ENCODE measurements at places on chromosomes 5 and 9.

- no peak for DNase-seq
These were observed 26.6 kb upstream of the POMT1 start for GRCh38 chr9:131475956-131476776.

DNA sequence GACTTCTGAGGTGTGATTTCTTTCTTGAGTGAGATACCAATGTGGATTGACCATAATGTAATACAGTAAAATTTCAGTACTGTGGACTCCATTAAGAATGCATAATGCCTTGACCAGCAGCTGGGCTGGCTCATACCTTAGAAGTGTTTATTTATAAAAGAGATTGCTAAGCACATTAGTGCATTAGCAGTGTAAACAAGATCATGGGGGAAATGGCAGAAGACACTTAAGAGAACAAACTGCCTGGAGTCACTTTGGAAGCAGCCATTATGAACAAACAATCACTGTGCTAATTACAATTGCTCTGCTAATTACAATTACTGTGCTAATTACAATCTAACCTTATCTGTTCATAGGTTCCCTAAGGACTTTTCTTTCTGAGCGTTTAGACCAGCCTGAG is 104.2 kb downstream of the TRIM32 start:
- no peak for DNase-seq

DNA sequence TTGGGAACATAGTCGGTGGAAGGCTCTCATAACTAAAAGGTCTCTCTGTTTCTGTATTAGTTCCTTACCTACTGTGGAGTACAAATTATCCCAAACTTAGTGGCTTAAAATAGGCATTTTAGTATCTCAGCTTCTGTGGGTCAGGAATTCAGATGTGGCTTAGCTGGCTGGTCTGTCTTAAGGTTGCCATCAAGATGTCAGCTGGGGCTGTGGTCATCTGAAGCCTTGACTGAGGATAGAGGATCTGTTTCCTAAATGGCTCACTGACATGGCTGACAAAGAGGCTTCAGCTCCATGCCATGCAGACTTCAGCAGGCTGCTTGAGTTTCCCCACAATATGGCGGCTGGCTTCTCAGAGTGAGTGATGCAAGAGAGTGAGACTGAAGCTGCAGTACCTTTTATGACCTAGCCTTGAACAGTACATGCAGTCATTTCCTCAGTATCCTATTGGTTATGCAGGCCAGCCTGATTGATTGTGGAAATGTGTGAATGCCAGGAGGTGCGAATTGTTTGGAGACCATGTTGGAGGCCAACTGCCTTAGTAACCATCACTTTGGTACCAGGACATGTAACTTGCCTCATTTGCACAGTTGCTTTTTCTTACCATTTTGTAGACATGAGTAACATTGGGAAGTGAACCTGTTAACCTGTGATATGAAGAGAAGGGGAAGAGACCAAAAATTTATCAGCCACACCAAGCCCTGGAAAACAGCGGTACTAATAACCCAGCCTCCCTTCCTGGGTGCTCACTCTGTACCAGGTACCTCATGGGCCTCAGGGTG is 152.8 kb upstream of the IER5L start:
- no peak for DNase-seq

- peak; percentile 24 for DNase-seq
These were observed at the start of gene GCNT4 for GRCh38 chr5:75052192-75053053. GCNT4 (minus strand) TSS chr5:75052558; CDS start chr5:75030037, 22,521 bp downstream.

- no peak for DNase-seq
These were observed 349.8 kb upstream of the DAB2 start for GRCh38 chr5:39774605-39775004.

DNA sequence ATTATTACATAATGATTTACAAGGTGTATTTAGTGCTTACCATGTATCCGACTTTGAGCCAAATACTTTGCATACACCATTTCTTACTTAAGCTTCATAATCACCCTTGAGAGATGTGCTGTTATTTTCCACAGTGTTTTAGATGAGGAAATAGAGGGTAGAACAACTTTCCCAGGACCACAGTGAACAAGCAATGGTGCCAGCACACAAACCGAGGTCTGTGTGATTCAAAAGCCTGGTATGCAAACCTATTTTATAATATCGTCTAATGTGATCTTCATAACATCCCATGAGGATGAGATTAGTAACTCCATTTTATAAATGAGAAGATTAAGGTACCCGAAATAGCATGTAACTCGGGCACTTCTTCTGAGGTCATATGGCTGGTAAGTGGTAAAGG is 294.7 kb downstream of the NSG2 start:
- DNase-seq: no peak

- DNase-seq: no peak
These were observed 22.9 kb downstream of the PDGFRB start for GRCh38 chr5:150132740-150133139.

All from spinal cord (tissue), 10 donors.